Esophagus muscularis mucosa (tissue), 4 donors: ENCODE measurements at places on chromosomes 5 and 9.

- no peak for DNase-seq
Observed at GRCh38 chr5:112491257-112491656, 72.2 kb upstream of the EPB41L4A start.

DNA sequence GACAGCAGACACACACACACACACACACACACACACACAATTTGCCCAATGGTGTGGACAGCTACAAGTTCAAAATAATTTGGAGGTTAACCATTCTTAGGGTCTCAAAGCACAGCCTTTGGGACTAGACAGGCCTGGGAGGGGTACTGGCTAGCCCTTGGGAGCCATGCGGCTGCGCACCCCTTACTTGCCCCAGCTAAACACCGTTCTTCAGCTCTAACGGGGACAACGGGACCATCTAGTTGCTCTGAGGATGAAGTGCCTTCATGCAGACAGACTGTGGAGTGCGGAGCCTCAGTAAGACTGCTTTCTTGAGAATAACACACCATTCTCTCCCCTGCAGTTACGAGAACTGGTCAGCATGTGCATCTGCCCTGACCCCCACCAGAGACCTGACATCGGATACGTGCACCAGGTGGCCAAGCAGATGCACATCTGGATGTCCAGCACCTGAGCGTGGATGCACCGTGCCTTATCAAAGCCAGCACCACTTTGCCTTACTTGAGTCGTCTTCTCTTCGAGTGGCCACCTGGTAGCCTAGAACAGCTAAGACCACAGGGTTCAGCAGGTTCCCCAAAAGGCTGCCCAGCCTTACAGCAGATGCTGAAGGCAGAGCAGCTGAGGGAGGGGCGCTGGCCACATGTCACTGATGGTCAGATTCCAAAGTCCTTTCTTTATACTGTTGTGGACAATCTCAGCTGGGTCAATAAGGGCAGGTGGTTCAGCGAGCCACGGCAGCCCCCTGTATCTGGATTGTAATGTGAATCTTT, 64.6 kb downstream of the PSMB7 start:
- DNase-seq, result no peak

DNA sequence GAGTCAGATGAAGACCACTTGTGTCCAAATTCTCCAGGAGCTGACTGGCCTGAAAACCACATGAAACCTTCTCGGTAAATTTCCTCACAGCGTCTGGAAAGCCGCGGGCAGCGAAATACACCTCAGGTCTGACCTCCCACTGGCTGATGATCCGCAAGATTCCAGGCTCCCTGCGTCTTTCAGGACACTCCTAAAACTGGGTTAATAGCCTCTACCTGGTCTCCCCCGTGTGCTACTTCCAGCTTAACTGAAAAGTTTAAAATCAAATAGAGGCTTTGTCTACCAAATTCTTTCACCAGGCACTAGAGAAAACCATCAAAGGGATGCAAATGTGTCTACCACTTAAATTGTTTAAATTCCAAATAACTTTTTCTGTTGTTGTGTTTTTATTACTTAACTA, 312.6 kb downstream of the DRD1 start:
- DNase-seq, result no peak

DNA sequence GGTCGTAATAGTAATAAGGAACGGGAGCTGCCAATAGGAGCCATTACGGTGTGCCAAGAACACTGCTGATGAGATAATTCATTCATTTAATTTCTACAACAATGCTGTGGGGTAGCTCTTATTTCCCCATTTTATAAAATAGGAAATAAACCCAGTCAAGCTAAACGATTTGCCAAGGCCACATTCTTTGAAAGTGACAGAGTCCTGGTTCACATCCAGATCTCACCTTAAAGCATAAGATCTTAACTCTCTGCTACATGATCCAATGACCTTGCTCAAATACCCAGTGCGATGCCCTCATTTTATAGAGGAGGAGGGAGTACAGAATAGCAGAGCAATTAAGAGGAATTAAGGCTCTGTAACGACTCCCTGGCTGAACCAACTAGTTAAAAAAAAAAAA, 5.0 kb downstream of the PDE6A start:
- DNase-seq, result no peak

- no peak for DNase-seq
Observed at GRCh38 chr5:125575171-125575890, 828.9 kb upstream of the ZNF608 start.

- no peak for DNase-seq
Observed at GRCh38 chr5:999724-1000123, 8.9 kb upstream of the NKD2 start.

- no peak for DNase-seq
Observed at GRCh38 chr5:160458806-160459800, 37.4 kb downstream of the PTTG1 start.

- no peak for DNase-seq
Observed at GRCh38 chr5:82164176-82164976, 113.8 kb downstream of the RPS23 start.

DNA sequence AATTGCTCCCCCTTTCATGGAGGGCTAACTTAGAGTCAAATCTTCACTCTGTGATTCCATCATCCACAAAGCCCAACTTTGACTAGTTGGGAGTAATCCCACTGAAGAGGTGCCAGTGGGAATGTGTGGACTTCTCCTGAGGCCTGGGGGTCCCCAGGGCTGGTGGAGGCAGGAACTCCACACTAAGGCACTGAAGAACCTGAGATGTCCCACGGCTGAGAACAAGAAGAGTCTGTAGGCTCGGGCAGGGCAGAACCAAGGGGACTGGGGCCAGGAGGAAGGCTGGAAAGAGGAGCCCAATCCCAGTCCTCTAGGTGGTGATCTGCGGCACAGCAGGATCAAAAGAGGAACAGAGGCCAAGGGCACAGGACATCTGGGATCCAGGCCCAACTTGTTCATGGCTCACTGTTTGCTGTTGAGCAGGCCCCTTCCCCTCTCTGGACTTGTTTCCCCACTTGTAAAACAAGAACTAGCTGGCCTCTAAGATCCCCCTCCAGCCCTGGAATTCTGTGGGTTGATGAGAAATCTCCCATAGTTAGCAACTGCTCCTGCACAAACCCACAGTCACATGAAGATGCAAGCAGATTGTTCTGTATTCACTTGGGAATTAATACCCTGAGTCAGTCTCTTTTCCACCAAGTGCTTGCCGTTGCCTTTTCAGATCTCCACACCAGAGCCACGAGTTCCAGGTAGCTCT, 32.7 kb upstream of the ALDH1B1 start:
- no peak for DNase-seq

GRCh38 chr5:62578540-62578939, at the start of gene LRRC70:
LRRC70 (plus strand) TSS chr5:62578819; CDS start chr5:62579439, 620 bp downstream.
- DNase-seq, result no peak

DNA sequence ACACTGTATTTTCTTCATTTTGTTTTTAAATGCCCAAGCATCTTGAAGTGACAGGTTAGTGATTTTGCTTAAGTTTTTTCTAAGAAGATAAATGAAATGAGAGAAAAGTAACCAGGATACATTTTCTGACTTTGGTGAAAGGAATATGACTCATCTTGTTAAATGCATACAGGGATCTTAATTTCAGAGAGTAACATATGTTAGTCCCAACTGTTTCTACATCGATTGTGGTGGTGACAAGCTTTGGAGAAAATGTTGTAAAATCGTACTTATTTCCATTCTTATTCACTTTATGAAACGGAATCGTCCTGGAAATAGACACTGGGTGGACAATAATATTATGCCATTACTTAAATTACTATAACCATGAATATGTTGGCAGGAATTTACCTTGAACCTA, 107.5 kb downstream of the KCNN2 start:
- no peak for DNase-seq

GRCh38 chr9:112914524-112914923, 23.8 kb upstream of the SLC46A2 start:
- no peak for DNase-seq

GRCh38 chr5:111310711-111311620, 86.8 kb downstream of the CAMK4 start:
- DNase-seq, result no peak

DNA sequence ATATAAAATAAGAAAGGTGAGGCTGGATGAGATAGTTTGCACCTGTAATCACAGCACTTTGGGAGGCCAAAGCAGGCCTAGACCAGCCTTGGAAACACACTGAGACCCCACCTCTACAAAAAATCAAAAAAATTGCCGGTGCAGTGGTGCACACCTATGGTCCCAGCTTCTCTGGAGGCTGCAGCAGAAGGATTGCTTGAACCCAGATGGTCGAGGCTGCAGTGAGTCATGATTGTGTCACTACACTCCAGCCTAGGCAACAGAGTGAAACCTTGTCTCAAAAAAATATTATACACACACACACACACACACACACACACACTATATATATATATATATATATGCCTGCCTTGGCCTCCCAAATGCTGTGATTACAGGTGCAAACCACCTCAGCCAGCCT, 1.3 kb downstream of the SLC35D2 start:
- no peak for DNase-seq

- peak; percentile 70 for DNase-seq
Observed at GRCh38 chr9:27340285-27340674, 43.3 kb upstream of the EQTN start.

DNA sequence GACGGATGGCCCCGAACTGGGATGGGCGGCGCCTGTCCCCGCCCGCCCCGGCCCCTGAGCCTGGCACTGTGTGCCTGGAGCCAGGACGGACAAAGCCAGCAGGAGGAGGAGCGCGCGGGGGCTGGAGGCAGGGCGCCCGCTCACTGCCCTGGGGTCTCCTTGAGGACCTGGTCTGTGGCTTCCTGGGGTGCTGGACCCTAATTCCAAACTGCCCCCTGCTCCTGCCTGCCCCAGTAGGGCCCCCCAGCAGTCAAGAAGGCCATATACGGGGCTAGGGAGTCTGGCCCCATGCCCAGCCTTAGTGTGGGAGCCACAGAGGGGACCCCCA, 29.2 kb upstream of the RXRA start:
- no peak for DNase-seq

DNA sequence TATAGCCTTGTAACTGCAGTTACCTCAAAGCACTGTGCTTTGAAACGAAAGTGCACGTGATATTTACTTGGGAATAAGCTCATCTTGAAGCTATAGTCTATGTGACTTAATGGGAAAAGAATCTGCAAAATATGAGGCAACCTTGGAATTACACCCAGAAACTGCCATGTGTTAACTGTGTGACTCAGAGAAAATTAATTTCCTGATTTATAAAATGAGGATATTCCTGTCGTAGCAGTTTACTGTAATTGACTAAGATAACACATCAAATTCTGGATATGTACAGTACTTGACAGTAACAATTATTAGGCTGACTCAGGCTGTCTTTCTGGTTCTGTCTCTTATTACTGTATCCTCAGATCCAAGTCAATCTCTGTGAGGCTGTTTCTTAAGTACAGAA, 1079.9 kb upstream of the ACO1 start:
- no peak for DNase-seq

DNA sequence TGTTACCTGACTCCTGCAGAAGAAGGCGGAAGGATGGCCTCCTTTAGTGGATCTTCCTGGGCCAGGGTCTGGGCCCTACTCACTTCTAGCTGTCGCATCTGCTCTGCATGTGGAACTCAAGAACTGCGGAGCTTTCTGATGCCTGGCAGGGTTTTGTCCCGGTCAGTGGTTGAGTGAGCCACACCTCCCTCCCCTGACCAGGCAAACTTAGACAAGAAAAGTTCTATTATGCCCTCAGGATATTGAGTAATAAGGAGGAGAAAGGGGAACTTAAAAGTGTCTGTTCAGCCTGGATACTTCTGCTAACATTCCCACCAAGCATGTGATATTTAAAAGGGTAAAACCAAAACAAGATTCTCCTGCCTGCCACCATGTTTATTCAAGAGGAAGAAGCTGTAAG, at the start of gene FYB1:
FYB1 (minus strand) TSS at position 127 of the 400 bp plus-strand sequence. CDS start 16,603 bp downstream, outside the sequence.
- DNase-seq, result no peak

DNA sequence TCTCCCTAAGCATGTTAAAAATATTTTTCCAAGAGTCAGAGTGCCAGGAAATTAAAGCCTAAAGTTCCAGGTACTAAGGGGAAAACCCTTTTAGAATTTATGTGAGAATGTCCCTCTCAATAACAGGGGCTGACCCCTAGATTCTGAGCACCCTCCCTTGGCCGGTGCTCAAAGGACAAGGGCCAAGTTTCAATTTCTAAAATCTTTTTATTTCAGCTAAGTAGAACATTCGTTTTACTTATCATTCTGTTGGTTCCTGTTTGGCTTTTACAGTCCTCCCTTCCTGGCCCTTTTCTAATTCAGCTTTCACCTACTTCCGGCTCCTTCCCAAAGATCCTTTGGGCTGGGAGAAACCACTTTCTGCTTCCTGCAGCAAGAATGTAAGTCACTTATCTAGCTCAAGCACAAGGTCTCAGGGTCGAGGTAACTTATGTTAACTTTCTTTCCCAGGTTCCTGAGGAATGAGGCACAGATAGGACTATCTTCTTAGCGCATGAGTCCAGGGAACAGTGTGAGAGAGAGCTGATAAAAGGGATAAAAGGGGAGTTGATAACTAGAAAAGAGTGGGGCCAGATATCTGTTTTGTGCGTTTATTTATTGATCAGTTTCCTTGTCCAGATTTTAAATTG, 34.6 kb upstream of the F2RL2 start:
- no peak for DNase-seq

DNA sequence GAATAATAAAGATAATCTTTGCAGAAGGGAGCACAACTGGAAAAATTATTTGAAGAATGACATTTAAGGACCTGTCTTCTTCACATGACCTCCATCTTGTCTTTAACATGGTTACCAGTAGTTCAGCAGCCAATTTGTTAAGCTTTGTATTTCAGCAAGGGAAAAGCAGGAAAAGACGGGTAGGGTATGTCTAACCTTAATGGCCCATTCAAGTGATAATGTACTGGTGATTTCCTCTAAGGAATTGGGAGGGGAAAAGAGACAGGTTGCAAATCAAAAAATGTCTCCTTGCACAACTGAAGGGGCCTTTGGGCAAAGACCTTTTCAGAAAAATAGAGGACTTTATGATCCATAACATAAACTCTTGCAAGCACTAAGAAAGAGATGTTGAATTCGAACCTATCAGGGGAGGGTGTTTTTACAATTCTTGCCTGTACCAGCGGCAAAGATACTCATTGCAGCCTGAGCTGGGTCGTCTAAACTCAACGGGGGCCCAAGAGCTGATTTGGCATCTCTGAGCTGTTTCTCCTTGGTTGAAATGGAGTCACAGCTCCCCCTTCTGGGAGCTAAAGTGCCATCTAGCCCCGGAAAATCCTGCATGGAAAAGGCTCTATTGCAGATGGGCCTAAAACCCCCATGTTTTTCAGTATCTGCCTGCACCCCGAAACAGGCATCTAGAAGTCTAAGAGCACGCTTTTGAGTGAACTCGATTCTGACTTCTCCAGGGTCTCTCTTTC, 3.8 kb downstream of the BRINP1 start:
- DNase-seq, result no peak

DNA sequence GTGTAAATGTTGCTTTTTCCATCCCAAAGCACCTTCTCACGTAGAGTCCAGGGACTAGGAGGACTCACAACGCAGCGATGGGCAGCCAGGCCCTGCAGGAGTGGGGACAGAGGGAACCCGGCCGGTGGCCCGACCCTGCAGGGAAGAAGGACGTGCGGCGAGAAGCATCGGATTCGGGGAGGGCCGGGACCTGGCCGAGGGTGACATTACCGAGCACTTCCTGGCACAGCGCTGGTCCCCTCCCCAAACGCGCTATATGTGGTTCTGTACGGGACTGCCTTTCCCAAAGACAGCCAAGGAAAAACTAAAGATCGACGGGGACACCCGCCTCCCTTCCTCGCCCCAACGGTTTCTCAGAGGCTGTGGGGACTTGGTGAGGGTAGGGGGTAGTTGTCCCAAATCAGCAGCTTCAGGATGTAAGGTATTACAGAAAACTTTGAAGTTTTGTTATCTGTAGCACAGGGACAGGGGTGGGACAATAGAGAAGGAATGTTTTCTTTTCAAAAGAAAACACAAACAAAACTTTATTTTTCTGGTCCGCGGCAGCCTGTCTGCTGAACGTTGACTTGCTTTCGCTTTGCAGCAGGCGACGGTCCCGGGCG, 887 bp upstream of the MAP3K1 start:
- DNase-seq, result no peak

GRCh38 chr9:128151309-128152132, 2.3 kb downstream of the LCN2 start:
- no peak for DNase-seq
